ENCODE measurements at places on chromosomes 16 and 17. TPM values are rescaled to one million over a fixed set of nuclear protein-coding genes. Genes with fewer than 3 reads are reported as not detected.

Gene HLF
- 0.13 TPM for total RNA-seq

Gene HOXB8
- not detected for total RNA-seq

Gene CCL16
- 0.85 TPM for total RNA-seq

Gene FOXC2
- 2.3 TPM for total RNA-seq

Gene VASN
- 0.20 TPM for total RNA-seq

Gene SPATA22
- 0.07 TPM for total RNA-seq

Gene KRTAP9-8
- not detected for total RNA-seq

Gene HEXIM2
- total RNA-seq: 4.4 TPM

Gene CPHXL2
- not detected for total RNA-seq

Gene CDH8
- not detected for total RNA-seq

Gene CCDC57
- total RNA-seq: 9.3 TPM

Gene CEP131
- 16.3 TPM for total RNA-seq

All from pulmonary artery endothelial cell (primary cell).